ENCODE measurements at places on chromosomes 6 and 20.
A peak's percentile ranks its signal among the peaks of the same experiment; 100 is the strongest.

DNA sequence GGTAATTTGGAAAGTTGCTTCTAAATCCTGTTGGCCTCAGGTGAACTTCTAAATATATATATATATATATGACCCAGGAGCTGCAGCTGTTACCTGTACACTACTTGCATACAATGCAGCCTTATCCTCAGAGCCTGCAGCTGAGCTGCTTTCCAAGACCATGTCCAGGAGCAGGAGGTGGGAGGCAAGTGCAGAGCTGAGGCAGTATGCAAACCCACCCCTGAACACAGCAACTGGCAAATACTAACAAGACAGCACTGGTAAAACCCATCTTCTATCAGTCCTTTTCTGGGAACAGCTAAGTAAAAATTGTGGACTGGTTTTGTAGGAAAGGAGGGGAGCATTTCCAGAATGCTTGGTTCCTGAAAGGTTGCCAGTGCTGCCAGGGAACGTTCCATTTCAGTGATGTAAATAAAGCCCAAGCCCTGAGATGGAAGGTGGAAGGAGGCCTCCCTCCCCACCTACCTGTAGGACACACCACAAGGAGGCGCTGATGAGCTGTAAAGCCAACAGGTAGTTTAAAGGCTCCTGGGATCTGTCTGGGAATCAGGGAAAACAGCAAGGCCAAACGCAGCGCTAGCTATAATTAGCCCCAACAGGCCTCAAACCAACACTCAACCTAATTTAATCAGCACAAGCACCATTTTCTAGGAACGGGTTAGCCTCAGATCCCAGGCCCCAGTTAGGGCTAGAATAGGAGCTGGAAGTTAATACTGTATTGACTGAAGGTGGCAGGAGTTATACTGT lies 93.8 kb upstream of the MAP7 start:
- DNase-seq, result peak; percentile 94

- no peak for DNase-seq
Measured at GRCh38 chr6:157259443-157259842, 63.9 kb downstream of the TMEM242 start.

DNA sequence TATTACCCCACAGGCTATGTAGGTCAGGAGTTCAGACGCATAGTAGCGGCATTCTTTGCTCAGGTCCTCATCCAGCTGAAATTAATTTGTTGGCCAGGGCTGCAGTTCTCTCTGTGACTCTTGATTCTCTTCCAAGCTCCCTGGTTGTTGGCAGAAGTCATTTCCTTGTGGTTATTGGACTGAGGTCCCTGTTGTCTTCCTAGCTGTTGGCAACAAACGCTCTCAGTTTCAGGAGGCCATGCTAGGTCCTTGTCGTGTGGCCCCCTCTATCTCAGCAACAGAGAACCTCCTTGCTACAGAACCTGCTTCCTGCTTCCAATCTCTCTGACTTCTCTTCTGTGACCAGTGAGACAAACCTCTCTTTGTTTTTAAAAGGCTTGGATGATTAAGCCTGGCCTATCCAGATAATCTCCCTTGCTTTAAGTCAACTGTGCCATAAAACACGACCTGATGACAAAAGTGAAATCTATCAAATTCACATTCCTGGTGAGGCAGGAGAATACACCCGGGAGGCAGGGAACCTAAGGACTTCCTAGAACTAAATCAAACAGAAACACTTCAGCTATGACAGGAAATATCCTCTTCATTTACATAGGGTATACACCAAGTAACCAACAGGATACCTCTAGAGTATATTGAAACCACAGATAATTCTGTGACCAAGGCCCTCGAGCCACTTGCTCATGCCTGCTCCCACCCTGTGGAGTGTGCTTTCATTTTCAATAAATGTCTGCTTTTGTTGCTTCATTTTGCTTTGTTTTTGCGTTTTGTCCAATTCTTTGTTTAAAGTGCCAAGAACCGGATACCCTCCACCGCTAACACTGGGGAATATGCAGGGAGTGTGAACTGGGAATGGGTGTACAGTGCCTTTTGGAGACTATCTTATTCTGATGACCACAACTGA lies 196.0 kb downstream of the BTBD3 start:
- peak; percentile 72 for DNase-seq

DNA sequence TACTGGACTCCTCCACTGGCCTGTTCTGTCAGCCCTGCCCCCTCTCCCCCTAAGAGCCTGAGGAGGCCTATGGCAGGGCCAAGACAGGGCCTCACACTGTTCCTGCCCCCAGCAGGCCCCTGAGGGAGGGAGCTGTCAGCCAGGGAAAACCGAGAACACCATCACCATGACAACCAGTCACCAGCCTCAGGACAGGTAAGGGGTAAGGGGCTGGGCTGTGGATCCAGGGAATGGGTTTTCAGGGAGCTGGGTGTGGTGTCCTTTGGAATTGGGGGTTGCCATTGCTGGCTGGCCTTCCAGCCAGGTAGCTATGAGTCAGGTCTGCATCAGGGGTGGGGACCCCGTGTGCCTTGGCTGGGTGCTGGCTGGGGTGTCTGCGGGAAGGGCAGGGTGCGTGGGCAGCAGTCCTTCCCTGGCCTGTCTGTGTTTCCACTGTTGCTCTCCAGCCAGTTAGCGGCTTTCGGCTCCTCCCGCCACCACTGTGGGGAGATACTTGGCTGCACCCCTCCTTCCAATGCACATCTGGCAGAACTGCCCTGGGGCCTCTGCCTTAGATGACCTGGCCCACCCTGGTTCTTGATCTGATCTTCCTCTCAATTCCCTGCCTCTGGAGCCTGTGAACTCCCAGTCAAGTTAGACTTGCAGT lies 3.9 kb downstream of the SLC29A1 start:
- DNase-seq, result no peak

- no peak for DNase-seq
Measured at GRCh38 chr6:149443411-149444181, 41.2 kb downstream of the ZC3H12D start.

DNA sequence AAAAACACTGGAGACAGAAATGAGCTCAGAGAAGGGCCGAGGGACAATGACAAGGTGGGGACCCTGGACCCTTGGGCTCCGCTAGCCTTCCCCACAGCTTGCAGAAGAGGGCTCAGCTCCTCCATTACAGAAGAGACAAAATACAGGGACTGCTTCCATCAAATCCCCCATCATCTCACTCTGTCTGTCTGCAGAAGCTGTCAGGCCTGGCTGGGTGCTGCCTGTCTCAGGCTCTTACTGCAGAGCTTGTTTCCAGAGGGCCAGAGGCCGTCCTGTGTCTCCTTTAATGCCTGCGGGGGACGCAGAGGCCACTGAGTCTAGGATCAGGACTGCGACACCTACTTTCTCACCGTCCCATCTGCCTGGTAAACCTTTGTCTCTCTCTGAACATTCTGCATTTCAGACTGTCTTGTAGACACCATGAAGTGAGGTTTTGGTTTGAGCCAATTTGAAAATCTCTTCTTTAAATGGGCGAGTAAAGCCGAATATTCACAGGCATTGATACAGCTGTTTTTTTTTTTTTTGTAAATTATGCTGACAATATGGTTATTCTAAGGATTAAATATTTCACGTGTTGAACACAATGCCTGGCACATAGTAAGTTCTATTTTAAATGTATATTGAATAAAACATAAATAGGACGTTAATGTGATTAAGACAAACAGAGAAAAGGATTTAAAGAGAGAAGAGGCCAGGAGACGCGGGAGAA lies 28.3 kb downstream of the RNASET2 start:
- no peak for DNase-seq

GRCh38 chr6:40425192-40425919 lies 161.8 kb downstream of the LRFN2 start:
- no peak for DNase-seq

DNA sequence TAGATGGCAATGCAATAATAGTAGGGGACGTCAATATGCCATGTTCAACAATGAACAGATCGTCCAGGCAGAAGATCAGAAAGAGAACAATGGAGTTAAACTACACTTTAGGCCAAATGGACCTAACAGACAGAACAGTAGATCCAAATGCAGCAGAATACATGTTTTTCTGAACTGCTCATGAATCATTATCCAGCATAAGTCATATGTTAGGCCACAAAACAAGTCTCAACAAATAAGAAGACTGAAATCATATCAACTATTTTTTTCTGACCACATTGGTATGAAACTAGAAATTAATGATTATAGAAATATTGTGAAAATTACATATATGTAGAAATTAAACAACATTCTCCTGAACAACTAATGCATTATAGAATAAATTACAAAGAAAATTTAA lies 10.2 kb upstream of the DEFB125 start:
- DNase-seq, result no peak

GRCh38 chr6:130026859-130027258 lies 8.5 kb downstream of the L3MBTL3 start:
- DNase-seq, result no peak

GRCh38 chr6:89079511-89080234 lies 878 bp upstream of the PNRC1 start:
- peak; percentile 71 for DNase-seq

Measured in MCF 10A (cell line).